Stimulated activated naive CD4-positive, alpha-beta T cell treated with Interleukin-2 at 50 U/mL for 16 hours (primary cell): ENCODE measurements at places on chromosomes 2 and 18.

DNA sequence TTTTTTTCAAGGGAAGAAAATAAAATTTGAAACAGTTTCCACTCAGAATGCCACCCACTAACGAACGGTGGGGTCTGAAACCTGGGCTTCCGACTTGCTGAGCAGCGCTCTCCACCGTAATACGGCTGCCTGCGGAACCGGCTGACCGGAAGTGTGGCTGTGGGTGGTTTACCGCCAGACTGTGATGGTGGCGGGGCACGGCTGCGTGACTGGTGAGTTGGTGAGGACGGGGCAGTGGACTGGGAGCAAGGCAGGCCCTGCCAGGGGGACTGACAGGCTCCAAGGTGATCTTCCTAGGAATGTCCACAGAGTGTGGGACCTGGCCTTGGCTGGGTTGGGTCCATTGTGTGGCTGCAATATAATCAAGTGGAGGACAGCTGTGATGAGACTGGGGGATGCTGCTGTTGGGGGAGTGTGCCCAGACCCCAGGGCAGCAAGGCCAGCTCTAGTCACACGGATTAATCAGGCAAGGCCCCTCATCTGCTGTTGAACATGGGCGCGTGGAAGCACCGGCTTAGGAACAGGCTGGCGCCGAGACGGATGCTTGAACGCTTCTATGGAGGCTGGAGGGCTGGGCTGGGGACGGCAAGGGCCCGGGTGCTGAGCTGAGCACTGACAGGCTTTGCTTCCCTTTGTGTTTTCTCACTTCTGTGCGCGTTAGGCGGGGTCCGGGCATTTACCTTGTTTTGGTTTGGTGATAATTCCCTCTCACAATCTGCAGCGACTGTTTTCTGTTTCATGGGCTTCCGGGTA lies 357.7 kb upstream of the SPRED2 start:
- no peak for DNase-seq

DNA sequence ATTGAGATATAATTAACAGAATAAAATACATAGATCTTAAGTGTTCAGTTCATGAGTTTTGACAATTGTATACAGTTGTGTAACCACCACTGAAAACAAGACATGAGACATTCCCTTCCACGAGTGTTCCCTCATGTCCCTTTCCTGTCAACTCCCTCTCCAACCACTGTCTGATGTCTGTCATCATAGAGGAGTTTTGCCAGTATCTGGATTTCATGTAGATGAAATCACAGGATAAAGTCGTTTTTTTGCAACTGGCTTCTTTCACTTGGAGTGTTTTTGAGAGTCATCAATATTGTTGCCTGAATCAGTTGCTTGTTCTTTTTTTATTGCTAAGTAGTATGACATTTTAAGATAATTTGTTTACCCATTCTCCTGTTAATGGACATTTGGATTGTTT lies 52.7 kb downstream of the RBMS1 start:
- no peak for DNase-seq

DNA sequence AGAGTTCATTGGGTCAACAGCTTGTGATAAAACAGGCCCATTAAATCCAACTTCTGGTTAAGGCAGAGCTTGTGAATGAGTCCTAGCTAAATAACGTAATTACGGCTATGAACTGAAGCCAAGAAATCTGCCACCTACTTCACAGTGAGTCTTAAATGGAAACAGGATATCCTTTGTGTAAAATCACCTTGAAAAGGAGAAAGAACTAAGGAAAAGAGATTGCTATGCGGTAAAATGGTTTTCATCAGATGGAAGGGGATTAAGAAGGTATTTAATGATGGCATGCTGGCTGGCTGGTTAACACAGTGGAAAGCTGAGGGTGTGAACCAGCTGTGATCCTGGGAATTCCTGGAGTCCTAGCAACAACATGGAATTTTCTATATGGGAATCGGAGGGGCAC lies 156.6 kb downstream of the DOK6 start:
- no peak for DNase-seq

DNA sequence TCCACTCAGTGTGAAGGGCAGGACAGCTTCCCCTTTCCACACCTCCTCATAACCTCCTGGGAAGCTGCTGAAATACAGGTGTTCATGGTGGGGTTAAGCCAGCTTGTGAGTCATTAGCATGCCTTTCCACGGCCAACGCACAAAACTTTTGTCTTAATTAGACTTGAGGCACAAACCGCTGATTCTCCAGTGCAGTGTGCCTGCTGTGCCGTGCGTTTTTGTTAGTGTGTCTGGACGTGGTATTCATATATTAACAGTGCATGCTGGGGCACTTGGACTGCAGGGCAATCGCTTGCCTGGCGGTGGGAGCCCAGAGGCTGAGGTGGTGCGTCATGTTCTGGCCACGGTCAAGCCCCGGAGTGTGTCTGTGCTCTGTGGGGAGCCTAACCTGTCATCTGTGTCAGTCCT lies 156.2 kb downstream of the SH3RF3 start:
- no peak for DNase-seq

- DNase-seq = no peak
Observed at GRCh38 chr18:47485221-47485797, 233.8 kb upstream of the SKOR2 start.

GRCh38 chr2:49770919-49771318 lies 616.6 kb upstream of the FSHR start:
- DNase-seq = no peak

GRCh38 chr18:66317243-66318090 lies 286.4 kb downstream of the CDH19 start:
- no peak for DNase-seq
